D721Med (cell line): ENCODE measurements at places on chromosomes 7 and 10.
A peak's percentile ranks its signal among the peaks of the same experiment; 100 is the strongest.

DNA sequence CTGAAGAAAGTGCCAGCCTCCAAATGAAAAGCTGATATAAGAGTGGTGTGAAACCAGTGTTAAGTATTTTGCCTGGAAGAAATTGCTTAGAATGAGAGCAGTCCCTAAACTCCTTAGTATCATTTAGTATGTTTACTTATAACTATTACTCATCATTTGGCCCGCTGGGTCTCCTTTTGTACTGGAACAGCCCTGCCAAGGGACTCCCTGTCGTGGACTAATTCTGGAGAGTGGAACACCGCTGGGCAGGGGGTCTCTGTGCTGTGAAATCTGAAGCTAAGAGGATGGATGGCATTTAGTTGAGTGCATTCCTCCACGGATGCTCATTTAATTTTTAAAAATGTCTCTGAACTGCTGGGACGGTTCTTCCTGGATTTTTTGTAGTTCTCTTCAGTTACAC lies 889.9 kb upstream of the C7orf33 start:
- no peak for DNase-seq

DNA sequence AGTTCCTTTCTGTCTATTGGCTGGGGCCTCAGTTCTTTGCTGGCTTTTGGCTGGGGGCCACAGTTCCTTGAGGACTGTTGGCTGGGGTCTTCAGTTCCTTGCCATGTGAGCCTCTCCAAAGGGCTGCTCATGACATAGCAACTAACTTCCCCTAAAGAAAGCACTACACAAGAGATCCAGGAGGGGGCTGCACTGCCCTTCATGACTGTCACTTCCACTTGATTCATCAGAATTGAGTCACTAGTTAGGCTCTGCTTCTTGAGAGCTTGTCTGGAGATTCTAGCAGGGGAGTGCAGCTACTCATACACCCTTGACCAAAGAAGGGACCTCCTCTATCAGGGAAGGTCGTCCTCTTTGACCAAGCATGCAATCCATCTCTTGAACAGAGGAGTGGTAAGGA lies 38.0 kb upstream of the MKX start:
- no peak for DNase-seq

DNA sequence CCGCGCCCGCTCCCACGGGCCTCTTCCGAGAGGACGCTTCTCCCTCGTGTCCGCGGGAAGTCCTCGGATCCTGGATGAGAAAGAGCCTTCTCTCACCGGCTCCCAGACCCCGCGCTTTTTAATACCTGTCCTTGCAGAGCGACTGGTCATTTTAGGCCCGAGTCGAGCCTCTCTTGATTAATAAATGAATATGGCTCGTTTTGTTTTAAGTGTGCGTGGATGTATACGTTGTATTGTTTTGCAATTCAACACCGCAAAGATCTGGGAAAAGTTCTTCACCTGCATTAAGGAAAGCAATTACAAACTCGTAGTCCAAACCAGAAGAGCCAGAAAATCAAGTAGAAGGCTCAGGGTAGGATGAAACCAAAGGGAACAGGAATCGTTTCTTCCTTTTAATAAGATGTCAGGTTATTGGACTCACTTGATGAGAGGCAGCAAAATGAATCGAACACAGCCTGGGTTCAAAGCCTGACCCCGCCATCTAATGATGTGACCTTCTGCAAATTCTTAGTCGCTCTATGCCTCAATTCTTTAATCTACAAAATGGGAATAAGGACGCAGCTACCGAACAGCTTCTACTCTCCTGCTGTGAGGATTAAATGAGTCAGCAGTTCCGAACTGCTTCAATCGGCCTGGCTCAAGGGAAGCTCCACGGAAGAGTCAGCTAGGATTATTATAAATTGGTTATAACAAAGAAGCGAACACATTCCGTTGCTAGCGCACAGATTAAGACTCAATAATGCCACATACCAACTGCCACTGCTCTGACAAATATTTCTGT lies 277.8 kb upstream of the NEBL start:
- no peak for DNase-seq

- DNase-seq = no peak
Observed at GRCh38 chr10:48480397-48481374, 124.2 kb downstream of the ARHGAP22 start.

GRCh38 chr10:18217577-18217976 lies 77.4 kb downstream of the CACNB2 start:
- DNase-seq = no peak

- DNase-seq = no peak
Observed at GRCh38 chr7:117194445-117194844, 128.4 kb downstream of the WNT2 start.

- peak; percentile 5 for DNase-seq
Observed at GRCh38 chr7:64872351-64873154, 30.5 kb upstream of the ZNF273 start.

GRCh38 chr7:35386816-35387706 lies 133.2 kb upstream of the TBX20 start:
- DNase-seq = no peak

DNA sequence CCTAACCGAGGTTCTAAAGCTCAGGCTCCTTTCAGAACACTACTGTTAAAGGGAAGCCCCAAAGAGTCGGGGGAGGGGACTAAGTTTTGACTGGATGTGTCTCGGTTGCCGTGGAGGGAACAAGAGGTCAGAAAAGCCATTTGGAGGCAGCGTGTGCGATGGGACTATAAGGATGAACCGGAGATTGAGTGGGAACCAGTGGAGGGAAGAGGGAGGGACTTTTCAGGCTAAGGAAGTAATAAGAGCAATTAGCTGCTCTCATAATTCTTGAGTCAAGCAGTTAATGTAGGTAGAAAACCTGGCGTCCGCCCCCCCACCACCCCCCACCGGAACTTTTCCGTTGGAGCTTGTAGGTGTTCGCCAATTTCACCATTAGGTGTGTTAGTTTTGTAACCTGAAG lies 491 bp upstream of the AKAP9 start:
- DNase-seq = no peak

GRCh38 chr7:19508821-19509220 lies 200.0 kb downstream of the POLR1F start:
- no peak for DNase-seq

GRCh38 chr7:121313793-121314676 lies 14.8 kb upstream of the WNT16 start:
- DNase-seq = no peak

GRCh38 chr7:2129323-2130095 lies 103.2 kb downstream of the MAD1L1 start:
- no peak for DNase-seq

DNA sequence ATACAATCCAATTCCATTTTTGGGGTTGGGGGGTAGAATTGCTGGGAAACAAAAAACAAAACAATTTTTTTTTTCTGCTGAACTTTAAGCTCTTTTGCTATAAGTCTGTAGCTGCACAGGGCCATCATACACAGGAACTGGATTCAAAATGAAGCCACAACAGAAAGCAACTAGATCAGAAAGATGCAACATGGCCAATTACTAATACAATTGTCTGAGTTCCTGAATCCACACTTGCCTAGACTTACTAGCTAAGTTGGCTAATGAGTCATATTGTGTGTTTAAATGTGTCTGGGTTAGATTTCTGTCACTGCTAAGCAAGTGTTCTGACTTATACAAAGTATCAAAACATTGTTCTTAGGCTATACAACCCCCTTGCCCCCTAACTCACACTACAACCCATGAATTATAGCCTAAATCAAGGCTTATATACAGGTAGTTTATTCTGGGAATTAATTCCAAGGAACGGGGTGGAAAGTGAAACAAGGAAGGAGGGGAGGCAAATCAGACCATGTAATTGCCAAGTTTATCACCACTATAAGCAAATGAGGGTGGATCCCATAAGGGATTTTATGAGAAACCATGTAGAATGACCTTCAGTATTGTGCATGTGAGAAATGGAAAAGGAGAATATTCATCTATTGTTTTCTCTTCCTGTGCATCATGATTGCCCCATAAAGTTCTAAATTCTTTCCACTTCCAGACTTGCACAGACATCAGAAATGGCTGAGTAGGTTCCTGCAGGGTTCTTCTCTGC lies 337.9 kb upstream of the SORCS1 start:
- no peak for DNase-seq

DNA sequence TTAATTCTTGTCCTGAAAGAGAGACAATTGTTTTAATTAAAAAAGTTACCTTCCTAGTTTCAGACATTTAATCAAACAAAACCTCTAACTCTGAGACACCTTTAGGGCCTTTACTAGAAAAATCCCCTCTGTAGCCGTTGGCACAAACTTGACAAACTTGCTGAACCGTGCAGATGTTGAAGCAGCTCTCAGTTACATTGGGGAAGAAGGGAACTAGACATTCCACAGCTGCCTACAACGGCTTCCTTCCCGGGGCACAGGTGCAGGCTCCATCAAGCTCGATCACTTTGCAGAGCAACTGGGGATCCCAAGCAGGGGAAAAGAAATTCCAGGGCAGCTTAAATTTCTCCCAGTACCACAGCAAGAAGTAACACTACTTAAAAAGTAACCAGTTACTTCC lies 141.3 kb downstream of the SKAP2 start:
- no peak for DNase-seq

DNA sequence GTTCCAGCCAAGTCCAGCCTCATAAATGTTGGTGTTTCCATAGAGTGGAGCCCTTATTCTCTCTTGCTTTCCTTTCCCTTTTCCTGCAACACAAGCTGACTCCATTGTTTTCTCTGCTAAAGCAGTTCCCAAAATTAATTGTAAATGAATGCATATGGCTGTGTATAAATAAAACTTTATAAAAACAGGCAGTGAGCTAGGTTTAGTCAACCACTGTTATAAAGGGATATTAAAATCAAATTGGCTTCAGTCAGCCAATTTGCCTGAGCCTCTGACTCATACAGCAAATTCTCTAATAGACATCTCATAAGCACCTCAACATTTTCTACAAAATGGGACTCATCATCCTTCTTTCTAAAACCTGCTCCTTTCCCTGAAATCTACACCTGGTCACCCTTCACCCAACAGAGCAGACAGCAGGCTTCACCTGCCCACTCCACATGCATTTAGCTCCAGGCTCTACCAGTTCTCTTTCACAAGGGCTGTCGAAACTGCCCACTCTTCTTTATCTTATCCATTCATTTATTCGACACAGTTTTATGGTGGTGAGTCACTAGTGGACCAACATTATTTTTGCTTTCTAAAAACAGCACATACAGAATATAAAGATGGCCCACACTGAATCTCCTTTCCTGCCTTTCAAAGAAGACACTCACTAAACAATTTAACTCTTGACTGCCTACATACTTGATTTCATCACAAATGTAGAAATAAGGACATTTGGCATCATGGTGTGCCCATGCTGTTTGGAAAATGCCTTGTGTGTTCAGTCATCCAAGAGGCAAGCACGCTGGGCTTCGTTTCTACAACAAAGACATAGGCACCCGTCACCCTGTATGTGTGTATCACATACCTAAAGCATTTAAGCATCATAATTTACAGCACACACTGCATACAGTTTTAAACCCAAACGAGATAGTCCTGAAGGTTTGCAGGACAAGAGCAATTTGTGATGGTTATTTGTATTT lies 74.6 kb upstream of the C7orf33 start:
- no peak for DNase-seq

- no peak for DNase-seq
Observed at GRCh38 chr7:68783684-68784083, 814.6 kb upstream of the AUTS2 start.

GRCh38 chr10:71381611-71382010 lies 15.1 kb upstream of the CDH23 start:
- DNase-seq = peak; percentile 72
